ENCODE measurements at places on chromosomes 1 and 21.
A peak's percentile ranks its signal among the peaks of the same experiment; 100 is the strongest.

- DNase-seq: peak; percentile 93
Measured at GRCh38 chr1:17207966-17208418, 3.1 kb downstream of the PADI1 start.

DNA sequence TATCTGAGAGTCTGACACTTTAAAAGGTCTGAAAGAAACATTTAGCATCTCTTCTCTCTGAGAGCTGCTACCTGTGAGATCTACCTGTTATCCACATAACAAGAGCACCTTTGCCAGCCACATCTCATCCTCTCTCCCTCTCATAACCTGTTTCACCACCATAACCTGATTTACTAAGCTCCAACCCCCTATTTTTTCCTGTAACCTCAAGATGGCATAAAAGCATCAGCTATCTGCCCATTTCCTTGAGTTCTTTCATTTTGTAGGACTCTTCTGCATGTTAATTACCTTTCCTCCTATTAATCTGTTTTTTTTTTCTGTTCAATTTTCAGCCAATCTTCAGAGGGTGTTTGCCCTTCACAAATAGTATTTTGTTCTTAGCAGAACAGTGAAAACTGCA lies 136.5 kb upstream of the KCNK1 start:
- DNase-seq: peak; percentile 15

- DNase-seq: no peak
Measured at GRCh38 chr21:25848309-25848708, 113.5 kb downstream of the GABPA start.

- DNase-seq: peak; percentile 86
Measured at GRCh38 chr1:95169548-95169947, 52.4 kb downstream of the TLCD4 start.

DNA sequence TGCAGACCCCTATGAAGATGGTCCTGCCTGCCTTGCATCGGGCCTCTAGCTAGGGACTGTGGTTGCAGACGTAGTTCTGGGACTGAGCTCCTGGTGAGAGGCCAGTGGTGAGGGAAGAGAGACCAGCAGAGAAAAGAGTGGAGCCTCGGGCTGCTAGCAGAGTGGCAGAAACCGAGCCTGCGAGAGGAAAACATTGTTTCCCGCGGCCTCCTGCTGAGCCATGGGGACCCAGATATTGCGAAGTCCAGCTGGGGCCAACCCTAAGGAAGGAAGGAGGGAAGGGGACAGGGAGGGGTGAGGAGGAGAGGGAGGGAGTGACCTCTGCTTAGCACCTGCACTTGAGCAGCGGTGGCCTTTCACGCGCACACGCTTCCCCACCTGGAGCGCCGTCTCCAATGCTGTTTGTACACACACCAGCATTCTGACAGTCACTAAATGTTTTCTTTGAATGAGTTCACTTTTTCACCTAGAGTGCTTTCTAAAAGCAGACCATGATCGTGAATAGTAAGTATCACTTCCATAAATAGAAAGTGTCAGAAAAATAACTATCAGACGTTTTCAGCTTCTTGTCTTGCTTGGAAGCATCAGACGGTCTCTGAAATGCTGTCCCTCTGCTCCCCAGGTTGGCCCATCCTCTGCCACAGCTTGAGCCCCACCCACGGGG lies 2.5 kb upstream of the FNDC10 start:
- no peak for DNase-seq

- peak; percentile 79 for DNase-seq
Measured at GRCh38 chr1:1462318-1462966, 9.1 kb upstream of the ATAD3B start.
